ENCODE measurements at places on chromosomes 6 and 20. TPM values are rescaled to one million over a fixed set of nuclear protein-coding genes. Genes with fewer than 3 reads are reported as not detected.

Gene DEFB124
- total RNA-seq = not detected

Gene IL17F
- not detected for total RNA-seq

Gene FOXC1
- total RNA-seq = 5.8 TPM

Gene SASH1
- 116 TPM for total RNA-seq

Gene PNPLA1
- not detected for total RNA-seq

Gene SIM1
- not detected for total RNA-seq

Gene LPA
- total RNA-seq = not detected

Gene ENPP5
- not detected for total RNA-seq

Gene TGM3
- not detected for total RNA-seq

Gene LHFPL5
- not detected for total RNA-seq

Gene LINC00237
- not detected for total RNA-seq

Gene HSPA1L
- 0.87 TPM for total RNA-seq

Gene FYN
- 53.4 TPM for total RNA-seq

Gene MTO1
- total RNA-seq = 14.6 TPM

Gene TCF21
- not detected for total RNA-seq

Gene CGAS
- total RNA-seq = 0.60 TPM

Gene RNF182
- total RNA-seq = 0.22 TPM

Gene AIF1
- not detected for total RNA-seq

Gene SPDEF
- not detected for total RNA-seq

Gene TNF
- total RNA-seq = not detected

Gene GPR6
- not detected for total RNA-seq
